ENCODE measurements at places on chromosomes 13 and 19.

GRCh38 chr19:1503089-1503924 is 9.5 kb downstream of the ADAMTSL5 start:
- DNase-seq: peak; percentile 47

GRCh38 chr19:48990400-48990799 is 2.7 kb downstream of the GYS1 start:
- DNase-seq: no peak

DNA sequence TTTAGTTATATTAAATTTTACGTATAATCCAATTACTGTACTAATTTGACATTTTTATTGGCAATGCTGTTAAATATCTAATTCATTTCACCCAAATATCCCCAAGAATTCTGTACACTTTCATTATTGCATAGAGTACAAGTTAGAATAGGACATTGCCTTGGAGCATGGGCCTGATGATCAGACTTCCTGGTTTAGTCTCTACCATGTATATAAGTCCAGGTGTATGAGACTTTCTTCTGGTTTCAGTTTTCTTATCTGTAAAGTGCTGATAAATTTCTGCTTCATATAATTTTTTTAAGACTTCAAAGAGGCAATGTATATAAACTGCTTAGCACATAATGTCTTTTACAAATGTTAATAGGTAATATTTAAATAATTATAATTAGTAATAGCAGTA is 179.4 kb downstream of the KLF12 start:
- DNase-seq: no peak

GRCh38 chr13:78187781-78188180 is 269.1 kb upstream of the EDNRB start:
- DNase-seq: no peak

DNA sequence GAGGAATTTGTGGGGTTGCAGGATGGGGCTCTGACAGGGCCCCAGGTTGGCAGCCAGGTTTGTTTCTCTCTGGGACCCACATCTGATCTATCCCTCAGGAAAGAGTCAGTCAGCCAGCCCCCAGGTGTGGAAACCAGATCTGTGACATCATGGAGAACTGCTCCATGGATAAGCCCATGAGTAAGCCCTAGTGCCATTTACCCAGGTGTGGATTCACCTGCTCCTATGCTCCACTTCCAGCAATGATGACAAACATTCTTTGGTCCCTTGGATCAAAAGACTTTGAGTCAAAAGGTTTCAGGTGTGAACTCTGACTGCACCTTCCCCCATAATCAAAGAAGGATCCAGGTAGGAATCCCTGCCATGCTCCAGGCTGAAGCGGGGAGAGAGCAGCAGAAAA is 26.9 kb upstream of the IGFL4 start:
- DNase-seq: no peak

- DNase-seq: no peak
Observed at GRCh38 chr13:97460853-97461252, 26.9 kb downstream of the RAP2A start.

- no peak for DNase-seq
Observed at GRCh38 chr13:86810361-86810760, 860.8 kb upstream of the SLITRK5 start.

DNA sequence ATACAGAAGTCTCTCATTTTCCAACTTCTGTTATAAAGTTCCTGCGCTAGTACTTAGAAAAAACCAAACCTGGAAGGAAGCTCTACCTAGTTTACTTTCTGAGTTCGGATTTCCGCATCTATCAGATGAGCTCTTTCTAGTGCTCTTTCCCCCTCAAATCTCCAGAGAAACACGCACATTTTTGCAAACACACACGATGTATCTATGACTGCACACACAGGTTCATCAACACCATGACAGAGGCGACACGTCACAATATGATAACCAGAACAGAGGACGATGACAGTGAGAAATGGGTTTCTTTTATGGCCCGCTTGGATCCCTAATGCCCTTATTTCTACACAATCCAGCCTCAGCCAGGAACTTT is 629 bp upstream of the LRRC63 start:
- DNase-seq: peak; percentile 7

DNA sequence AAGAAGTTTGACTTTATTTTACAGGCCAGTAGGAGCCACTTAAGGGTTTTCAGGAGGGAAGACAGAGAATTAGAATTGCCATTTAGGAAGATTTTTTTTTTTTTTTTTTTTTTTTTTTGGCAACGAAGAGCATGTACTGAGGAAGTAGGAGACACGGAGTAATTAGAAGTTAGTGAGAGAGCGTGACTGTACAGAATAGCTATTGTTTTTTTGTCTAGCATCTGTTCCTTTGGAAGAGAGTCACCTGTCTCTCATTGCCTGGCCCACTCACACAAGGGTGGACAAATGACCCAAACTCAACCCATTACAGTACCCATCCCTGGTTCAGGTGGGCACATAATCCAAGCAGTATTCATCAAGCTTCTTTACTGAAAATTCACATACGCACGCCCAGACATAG is 166.7 kb downstream of the LACC1 start:
- no peak for DNase-seq

DNA sequence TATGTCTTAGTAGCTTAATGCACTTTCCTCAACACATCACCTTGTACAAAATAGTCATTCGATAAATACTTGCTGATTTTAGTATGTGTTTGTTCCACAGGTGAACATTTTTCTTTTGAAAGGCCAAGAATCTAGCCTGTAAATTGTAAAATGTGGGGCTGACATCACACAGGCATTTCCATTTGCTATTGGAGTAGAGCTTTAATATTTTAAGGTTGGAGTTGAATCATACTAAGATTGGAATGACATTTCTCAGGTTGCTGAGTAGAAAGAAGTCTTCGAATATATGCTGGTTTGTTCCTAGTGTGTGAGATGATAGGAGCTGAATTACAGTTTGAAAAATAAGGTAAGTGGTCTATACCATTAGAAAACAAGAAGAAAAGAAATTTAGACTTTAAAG is 112.3 kb upstream of the FRY start:
- DNase-seq: no peak

Data from memory B cell (primary cell).